A549 (cell line): ENCODE measurements at places on chromosomes 1 and 21. TPM values are rescaled to one million over a fixed set of nuclear protein-coding genes. Genes with fewer than 3 reads are reported as not detected.

DNA sequence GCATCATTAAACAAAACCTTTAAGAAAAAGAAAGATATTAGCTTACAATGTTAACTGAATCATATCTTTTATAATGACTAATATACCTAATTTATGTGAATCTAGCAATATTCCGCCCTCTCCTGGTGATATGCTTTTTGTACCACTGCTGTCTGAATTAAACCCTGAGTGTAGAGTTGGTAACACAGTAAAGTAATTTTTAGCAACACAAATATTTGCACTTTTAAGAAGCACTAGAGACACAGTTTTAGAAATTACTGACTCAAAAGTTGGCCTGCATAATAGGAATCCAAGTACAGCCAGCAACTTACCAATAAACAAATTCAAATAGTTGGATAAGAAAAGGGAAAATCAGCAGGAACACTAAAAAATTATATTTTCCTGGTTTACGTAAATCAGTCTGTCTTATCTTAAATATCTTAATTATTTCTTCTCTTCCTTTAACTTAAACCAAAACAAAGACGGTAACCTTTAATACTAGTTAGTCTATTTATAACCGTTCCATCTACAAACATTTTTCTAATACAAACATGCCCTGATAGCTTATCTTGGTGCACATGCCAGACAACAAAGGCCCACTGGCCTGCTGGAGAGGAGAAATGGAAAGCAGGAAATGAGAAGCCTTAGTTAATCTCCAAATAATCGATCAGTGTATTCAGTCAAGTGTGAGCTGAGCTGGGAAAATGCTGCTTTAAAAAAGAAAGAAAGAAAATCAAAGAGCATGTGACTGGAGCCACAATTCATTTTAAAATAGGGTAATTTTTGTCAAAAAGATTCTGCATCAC, 246.0 kb downstream of the RERE start:
- no peak for DNase-seq

Gene C1orf185
- not detected in 3 replicates for polyA plus RNA-seq

- DNase-seq: no peak
Measured at GRCh38 chr1:230647321-230647720, 5.0 kb downstream of the COG2 start.

GRCh38 chr1:159978107-159978398, 24.0 kb upstream of the SLAMF9 start:
- no peak for DNase-seq

DNA sequence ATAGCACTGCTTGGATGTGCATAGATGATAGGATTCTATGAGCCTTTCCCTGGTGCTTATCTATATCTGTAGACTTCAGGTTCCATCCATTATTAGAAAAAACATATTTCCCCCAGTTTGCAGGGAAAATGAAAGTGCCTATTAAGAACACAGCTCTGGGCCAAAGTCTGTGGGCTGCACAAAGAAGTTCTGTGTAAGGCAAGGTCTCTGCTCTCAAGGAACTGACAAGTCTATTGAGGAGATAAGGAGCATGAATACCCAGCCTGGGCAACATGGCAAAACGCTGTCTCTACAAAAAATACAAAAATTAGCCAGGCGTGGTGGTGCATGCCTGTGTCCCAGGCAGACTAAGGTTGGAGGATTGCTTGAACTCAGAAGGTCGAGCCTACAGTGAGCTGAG, 22.3 kb upstream of the SDE2 start:
- no peak for DNase-seq
